CD8-positive, alpha-beta T cell (primary cell): ENCODE measurements at places on chromosomes 4 and X. TPM values are rescaled to one million over a fixed set of nuclear protein-coding genes. Genes with fewer than 3 reads are reported as not detected.

Gene MAMLD1
- total RNA-seq, result 1.2 TPM

GRCh38 chr4:155383541-155383940, 6.8 kb upstream of the MAP9 start:
- DNase-seq, result no peak

- DNase-seq, result no peak
Measured at GRCh38 chr4:113756005-113756410, 5.5 kb downstream of the CAMK2D start.

Gene SMPX
- total RNA-seq, result not detected

- DNase-seq, result no peak
Measured at GRCh38 chr4:164326056-164326455, 427.9 kb upstream of the SMIM31 start.

DNA sequence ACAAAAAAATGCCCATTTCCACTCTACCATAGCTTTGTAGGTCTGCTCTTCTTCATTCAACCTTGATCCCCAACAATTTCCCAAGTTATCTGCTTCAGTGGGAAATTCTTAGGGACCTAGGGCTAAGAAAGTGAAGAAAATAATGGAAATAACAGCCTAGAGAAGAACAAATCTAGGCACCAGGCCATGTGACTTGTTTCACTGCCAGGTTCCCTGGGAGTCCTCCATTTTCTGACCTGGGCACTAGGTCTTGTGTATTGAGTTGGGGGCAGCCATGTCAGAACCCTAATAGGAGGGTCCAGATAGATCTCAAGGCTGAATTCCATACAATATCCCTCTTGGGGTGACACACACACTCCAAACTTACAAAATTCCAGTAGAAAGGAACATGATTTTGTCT, 194.6 kb upstream of the STK26 start:
- DNase-seq, result no peak

Gene RPS6KA6
- total RNA-seq, result not detected

DNA sequence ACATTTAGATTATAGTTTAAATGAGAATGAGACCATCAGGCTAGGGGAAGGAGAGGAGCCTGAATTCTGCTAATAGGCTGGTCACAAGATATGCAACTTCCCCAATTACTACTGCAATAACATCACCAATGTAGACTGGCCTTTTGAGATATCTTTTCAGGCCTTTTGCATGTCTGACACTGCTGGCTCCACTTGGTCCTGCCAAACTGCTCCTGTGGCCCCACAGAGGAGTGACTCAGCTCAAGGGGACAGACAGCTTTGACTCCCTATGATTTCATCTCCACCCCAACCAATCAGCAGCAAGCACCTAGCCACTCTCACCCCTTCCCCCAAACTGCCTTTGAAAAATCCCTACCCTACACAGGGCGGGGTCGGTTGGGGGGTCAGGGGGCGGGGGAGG, 22.8 kb downstream of the GPRIN3 start:
- no peak for DNase-seq

Gene GPR34
- 0.25 TPM for total RNA-seq

- DNase-seq, result no peak
Measured at GRCh38 chr4:161256716-161257115, 907.1 kb downstream of the FSTL5 start.
